OCI-LY7 (cell line): ENCODE measurements at places on chromosomes 16 and 17. TPM values are rescaled to one million over a fixed set of nuclear protein-coding genes. Genes with fewer than 3 reads are reported as not detected.

LPO gene
- total RNA-seq = not detected in 2 replicates

GLTPD2 gene
- total RNA-seq = not detected in 2 replicates

DNA sequence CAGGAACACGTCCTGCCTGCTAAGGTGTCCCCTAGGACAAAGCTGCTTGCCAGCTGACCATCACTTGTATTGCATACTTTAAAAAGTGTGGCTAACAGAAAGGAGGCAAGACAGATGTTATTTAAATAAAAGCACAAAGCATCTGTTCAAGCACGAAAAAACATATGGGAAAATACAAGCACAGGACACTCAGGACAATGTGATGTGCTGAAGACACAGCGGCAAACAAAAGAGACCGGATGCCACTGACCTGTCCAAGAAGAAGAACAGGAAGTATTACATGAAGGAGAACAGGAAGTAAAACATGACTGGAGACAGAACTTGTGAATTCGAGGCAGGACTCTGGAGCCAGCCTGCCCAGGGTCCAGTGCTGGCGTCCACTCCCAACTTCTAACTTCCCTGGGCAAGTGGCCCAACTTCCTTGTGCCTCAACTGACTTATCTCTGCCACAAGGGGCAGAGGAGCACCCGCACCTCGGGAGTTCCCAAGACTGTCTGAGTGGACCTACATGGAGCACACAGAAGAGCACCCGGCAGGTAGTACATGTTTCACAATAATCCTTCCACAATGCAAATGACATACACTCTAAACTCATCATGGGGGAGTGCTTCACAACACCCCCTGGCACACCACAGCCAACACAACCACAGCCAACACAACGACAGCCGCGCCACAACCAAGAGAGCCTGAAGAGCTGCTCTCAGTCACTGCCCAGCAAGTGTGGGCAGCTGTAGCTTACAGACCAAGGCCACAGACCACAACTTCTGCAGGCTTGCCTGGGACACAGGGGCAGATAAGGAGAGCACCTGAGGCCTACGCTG is 36.6 kb downstream of the ANKRD11 start:
- DNase-seq = no peak

- no peak for DNase-seq
Measured at GRCh38 chr17:47686276-47686635, 7.7 kb upstream of the TBKBP1 start.

DNA sequence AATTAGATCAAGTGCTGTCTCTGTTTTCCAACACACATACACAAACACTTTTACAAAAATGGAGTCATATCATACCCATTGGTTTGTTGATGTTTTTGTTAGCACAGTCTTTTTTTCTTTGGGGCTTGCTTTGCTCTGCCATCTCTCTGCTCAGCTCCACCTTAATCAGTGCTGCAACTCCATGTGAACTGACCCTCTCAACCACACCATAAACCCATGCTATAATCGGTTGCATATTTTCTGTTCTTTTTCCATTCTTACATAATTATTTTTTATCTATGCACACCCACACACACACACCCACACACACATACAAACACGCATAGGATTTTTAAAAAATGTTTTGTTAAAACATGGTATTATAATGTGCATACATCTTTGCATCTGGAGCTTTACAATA is 91.0 kb upstream of the CDH13 start:
- no peak for DNase-seq
